ENCODE measurements at places on chromosomes 2 and 18.

GRCh38 chr2:163456953-163457743, 278.7 kb downstream of the FIGN start:
- DNase-seq = no peak

DNA sequence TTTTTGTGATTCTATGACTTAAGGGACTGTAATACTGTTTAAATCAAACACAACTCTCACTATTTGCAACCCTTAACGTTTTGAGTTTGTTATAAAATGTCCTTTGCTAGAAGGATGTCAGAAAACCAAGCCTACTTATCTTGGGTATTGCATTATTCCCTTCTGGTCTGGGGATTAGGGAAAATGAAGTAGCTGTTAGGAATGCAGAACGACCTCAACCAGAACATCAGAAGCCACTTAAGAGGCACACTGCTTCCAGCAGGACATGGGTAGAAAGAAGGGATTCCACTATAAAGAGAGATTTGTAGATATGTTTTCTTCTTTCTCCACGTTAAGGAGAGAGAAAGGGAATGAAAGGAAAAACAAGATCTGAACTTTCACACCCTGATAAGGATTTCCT, 101.2 kb downstream of the SETBP1 start:
- peak; percentile 68 for DNase-seq

DNA sequence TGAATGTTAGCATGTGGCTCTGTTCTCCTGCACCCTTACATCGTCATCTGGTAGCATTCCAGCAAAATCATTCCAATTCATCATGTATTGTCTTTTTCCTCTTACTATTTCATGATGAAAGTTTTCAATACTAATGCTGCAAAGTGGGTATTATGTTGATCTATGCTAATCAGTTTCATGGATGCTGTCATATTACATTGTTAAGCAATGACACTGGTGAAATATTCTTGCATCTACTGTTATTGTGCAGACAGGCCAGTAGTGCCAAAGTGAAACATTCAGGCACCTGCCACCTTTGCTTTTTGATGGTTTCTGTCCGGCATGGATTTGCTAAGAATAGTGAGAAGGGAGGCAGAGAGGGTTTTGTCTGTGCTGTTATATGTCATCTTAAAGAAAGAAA, 76.1 kb upstream of the SMIM21 start:
- DNase-seq = no peak

DNA sequence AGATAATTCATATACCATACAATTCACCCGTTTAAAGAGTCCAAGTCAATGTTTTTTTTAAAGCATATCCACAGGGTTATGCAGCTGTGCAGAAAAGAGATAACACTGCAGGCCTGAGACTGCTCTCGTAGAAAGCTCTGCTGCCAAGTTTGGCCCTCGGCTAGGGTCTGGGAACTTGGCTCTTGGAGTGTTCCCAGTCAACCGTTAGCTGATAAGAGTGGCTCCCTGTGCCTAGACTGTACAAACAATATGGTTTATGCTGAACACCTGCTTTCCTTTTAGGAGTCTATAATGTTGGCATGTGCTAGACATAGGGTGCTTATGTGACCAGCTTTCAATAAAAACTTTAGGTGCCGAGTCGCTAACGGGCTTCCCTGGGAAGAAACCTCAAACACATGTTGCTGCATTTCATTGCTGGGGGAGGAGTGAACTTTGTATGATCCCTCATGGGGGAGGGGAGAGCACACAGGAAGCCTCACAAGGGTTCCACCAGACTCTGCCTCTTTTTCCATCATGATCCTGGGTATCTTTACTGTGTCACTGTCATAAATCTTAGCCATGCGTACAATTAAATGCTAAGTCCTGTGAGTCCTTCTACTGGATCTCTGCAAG, 34.7 kb downstream of the RFX8 start:
- peak; percentile 41 for DNase-seq

GRCh38 chr2:106176446-106177099, 17.5 kb downstream of the UXS1 start:
- no peak for DNase-seq

- no peak for DNase-seq
Measured at GRCh38 chr2:40189881-40190280, 262.0 kb downstream of the SLC8A1 start.

DNA sequence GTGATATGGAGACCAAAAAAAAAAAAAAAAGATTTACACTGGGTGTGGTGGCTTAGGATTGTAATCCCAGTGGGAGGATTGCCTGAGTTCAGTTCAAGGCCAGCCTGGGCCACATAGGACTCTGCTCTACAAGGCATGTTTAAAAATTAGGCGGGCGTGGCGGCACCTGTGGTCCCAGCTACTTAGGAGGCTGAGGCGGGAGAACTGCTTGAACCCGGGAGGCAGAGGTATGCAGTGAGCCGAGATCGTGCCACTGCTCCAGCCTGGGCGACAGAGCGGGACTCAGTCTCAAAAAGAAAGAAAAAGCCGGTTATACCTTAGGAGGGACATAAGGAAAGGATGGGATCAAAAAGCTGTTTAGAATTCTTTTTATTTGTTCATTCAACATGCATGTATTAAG, 707 bp upstream of the SPDYA start:
- no peak for DNase-seq

DNA sequence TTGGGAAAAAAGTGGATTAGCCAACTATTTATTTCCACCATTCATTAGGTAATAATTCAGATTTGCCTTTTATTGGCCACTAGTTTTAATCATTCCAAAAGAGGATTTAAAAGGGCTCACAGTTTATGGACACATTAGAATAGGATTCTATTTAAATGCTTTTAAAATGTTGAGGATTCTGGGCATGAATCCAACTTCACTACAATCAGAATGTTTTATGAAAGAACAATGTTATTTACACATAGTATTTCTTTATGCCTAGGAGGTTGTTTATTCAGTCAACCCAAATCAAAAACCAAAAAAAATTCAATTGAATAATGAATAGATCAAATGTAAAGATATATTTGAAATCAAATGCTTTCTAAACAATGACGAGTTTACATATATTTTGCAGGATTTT, 232.2 kb downstream of the GULP1 start:
- DNase-seq = peak; percentile 45

- no peak for DNase-seq
Measured at GRCh38 chr18:49874238-49874637, 60.9 kb upstream of the ACAA2 start.

GRCh38 chr2:226862623-226863022, 26.8 kb downstream of the RHBDD1 start:
- peak; percentile 23 for DNase-seq

- no peak for DNase-seq
Measured at GRCh38 chr2:163756588-163756987, 20.8 kb upstream of the FIGN start.

DNA sequence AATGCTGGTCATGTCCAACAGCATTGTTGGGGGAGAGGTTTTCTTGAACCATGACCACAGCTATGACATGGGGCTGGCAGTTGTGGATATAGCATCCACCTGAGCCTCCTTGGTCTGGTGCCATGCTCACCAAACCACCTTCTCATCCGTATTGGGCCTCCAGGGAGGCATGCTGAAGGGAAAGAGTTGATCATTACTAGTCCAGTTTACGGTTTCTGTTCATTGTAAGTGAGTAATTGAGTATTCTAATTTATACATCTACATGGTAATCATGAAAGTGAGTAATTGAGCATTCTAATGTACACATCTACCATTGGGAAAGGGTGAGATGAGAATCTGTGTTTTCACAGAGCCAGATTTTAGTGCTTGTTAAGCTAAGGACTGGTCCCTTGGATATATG, 6.8 kb downstream of the TMEM87B start:
- DNase-seq = no peak

GRCh38 chr2:74851191-74851566, 17.3 kb downstream of the HK2 start:
- peak; percentile 85 for DNase-seq

DNA sequence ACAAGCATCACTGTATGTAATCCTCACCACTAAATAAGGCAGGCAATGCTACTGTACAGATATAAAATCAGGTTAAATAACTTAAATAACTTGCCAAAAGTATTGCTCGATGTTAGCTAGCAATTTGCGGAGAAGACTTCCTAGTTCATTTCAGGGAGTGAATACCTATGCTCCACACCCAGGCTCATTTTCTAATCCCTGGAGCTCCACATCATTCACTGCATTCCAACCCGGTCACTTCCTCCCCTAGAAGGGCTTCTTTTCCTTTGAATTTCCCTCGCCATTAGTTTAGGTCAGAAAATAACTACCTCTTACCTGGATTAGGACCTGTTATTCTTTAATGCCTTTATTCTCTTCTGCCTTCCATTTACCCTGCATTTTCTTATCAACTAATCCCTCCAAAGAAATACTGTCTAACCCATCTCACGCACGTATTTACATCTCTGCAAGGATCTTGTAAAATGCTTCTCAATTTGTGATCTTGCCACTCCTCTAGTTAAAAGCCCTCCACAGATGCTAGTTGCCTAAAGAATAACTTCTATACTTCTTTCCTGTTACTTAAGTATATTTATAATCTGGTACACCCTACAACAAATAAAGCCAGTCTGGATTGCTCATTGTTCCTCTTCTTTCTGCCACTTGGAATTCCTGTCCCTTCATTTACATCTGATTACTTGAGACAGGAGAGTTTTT, 599.8 kb downstream of the NRXN1 start:
- no peak for DNase-seq

DNA sequence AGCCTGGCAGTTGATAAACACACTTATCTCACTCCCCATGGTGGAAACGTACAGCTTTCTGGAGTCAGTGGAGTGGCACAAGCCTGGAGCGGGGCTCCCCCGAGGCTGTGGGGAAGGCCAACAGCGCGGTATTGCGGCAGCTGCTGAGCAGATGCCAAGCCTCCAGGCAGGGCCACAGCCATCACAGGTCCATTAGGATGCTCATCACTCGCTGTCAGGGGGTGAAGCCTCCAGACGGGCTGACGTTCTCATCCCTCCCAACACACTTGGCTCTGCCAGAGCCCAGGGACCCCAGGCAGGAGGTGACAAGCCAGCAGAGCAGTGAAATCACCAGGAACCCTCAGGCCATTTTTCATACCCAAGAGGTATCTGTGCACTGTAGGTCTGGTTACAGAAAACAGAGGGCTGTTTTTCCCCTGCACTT, 529.2 kb upstream of the KLHL29 start:
- DNase-seq = no peak

- DNase-seq = no peak
Measured at GRCh38 chr2:239824866-239825704, 200.1 kb downstream of the NDUFA10 start.

DNA sequence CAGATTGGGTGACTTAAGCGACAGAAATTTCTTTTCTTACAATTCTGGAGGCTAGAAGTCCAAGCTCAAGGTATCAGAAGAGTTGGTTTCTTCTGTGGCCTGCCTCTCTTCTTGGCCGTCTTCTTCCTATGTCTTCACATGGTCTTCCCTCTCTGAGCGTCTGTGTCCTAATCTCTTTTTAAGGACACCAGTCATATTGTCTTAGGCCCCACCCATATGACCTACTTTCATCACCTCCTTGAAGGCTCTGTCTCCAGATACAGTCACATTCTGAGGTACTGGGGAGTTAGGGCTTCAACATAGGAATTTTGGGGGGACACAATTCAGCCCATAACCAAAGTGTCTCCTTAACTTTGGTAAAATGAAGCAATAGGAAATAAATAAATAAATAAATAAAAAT, 110.9 kb upstream of the EPC2 start:
- no peak for DNase-seq

DNA sequence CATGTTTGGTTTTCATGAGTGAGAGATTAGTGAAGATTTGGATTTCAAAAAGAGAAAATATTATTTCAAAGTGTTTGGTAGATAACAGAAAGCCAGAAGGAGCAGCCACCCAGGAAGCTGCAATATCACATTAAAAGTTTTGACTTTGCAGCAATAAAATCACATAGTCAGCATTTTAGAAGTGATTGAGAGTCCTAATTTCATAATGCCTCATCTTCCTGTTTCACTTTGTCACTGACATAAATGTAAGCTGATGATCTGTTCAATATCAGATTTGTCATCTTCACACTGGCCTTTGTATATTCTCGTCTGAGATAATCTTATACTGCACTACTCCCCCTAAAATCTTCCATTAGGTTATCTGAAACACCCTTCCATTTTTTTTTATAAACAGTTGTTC, 690.5 kb downstream of the ADCYAP1 start:
- no peak for DNase-seq

DNA sequence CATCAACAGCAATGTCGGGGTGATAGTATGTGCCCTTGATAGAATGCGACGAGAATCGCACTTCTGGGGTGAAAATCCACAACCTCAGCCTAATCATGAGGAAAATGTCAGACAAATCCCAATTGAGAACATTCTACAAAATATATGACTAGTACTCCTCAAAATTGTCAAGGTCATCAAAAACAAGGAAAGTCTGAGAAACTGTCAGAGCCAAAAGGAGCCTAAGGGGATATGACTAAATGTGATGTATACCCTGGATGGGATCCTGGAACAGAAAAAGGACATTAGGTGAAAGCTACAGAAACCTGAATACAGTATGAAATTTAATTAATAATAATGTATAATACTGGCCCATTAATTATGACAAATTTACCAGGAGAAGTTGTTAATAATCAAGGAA, 7.6 kb upstream of the CACNB4 start:
- no peak for DNase-seq

- peak; percentile 47 for DNase-seq
Measured at GRCh38 chr18:28494151-28494550, 317.2 kb upstream of the CDH2 start.

DNA sequence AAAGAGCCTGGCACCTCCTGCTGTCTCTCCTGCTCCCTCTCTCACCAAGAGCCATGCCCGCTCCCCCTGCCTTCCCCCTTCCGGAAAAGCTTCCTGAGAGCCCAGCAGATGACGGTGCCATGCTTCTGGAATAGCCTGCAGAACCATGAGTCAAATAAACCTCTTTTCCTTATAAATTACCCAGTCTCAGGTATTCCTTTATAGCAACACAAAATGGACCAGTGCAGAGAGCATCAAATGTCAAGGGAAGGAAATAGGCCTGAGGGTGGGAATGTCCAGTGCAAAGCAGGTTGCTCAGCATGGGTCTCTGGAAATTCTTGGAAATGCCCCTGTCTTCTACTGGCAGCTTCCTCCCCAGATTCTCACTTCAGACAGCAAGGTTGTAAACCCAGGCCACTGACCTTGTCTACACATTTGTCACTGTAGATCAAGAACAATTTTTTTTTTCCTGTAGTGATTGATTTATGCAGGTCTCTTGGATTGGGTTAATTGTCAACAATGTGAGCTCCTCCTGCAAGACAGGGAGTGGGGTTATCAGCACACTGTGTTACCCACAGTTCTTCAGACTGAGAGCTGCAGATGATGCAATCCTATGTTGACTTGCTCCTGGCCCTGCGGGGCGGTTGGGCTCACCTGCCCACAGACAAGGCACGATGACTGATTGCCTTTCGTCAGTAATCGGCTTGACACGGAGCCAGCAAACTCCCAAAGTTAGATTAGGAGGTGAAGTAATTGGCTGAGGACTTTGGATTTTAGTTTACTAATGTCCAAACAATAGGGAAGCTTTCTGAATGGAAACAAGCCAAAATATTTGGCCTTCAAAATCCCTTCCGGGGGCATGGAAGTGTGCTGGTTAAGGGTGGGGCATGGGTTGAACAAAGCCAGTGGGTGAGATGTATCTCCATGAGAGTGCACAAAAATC, 5.4 kb upstream of the BOD1L2 start:
- DNase-seq = no peak

GRCh38 chr2:195898505-195899191, 170.0 kb downstream of the DNAH7 start:
- DNase-seq = peak; percentile 99

GRCh38 chr2:67212203-67212602, 184.9 kb upstream of the ETAA1 start:
- no peak for DNase-seq
